Upper lobe of left lung (tissue), 6 donors: ENCODE measurements at places on chromosomes 11 and 22. TPM values are rescaled to one million over a fixed set of nuclear protein-coding genes. Genes with fewer than 3 reads are reported as not detected.

Gene DKK3
- 146 TPM for total RNA-seq

Gene MPST
- total RNA-seq: 114 TPM

Gene MAPK8IP1
- total RNA-seq: 5.4 TPM

Gene DEUP1
- total RNA-seq: not detected

Gene MYRF
- 50.1 TPM for total RNA-seq

Gene LRRC32
- 56.0 TPM for total RNA-seq

Gene C11orf86
- total RNA-seq: not detected

Gene NPTXR
- total RNA-seq: 3.0 TPM

DNA sequence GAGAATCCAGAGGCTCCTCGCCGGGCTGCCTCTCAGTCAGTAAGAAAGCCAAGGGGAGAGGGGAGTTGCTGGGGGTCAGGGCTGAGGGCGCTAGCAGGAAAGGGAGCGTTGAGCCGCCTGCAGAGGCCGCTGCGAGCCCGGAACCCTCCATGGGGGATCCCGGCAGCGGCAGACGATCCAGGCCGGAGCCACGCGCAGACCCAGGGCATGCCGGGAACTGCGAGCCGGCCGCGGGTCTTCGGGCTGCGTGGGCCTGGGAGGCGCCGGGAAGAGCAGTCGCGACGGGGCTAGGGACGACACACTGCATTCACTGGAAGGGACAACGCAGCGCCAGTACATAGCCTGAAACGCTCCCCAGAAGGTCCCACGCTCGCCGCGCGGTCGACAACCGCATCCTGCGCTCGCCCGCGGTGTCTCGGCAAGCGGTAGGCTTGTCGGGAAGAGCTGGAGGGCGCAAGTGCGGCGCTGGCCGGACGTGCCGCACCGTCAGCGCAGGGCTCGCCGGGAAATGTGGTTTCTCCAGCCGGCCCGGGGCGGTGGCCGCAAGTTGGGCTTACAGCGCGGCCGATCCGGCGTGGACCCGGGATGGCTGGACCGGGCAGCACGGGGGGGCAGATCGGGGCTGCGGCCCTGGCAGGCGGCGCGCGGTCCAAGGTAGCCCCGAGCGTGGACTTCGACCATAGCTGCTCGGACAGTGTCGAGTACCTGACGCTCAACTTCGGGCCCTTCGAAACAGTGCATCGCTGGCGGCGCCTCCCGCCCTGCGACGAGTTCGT is at the start of gene LZTR1:
Gene LZTR1 (plus strand): TSS at position 511 of the 776 bp plus-strand sequence. CDS start 75 bp downstream, at position 586.
- no peaks in the 10 kb centered on the region for H3K27me3 ChIP-seq
- DNase-seq: peak; percentile 87
- H3K4me1 ChIP-seq: peaks cover 30% of the 10 kb centered on the region
- no peaks in the 10 kb centered on the region for H3K36me3 ChIP-seq

GRCh38 chr11:96388891-96389719 is 607 bp downstream of the CCDC82 start:
- no peaks in the 10 kb centered on the region for H3K27me3 ChIP-seq
- DNase-seq: no peak
- no peaks in the 10 kb centered on the region for H3K36me3 ChIP-seq
- peaks cover 24% of the 10 kb centered on the region for H3K4me1 ChIP-seq
- peak overlapping the region; percentile 86 for H3K4me3 ChIP-seq

DNA sequence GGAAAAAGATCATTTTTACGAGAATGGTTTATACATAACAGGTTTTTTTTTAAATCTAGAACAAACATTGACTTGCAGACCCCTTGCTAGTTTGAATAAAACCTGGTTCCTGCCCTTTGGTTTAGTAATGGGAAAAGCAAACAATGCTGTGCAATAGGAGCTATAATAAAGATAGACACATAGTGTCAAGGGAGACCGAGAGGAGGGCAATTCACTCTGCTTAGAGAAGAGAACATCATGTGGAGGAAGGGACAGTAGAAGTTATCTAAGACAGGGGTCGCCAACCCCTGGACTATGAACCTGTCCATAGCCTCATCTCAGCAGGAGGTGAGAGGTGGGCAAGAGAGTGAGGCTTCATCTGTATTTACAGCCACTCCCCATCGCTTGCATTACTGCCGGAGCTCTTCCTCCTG is 7.0 kb upstream of the RDX start:
- no peak overlapping the region for H3K4me3 ChIP-seq
- DNase-seq: no peak
- no peaks in the 10 kb centered on the region for H3K36me3 ChIP-seq
- H3K27me3 ChIP-seq: no peaks in the 10 kb centered on the region

- DNase-seq: no peak
- no peaks in the 10 kb centered on the region for H3K36me3 ChIP-seq
- H3K4me3 ChIP-seq: no peak overlapping the region
- H3K27ac ChIP-seq: no peak overlapping the region
Observed at GRCh38 chr22:36727927-36728488, 24.5 kb upstream of the CACNG2 start.

GRCh38 chr11:56783448-56784041 is 35.0 kb upstream of the OR9G4 start:
- H3K36me3 ChIP-seq: no peaks in the 10 kb centered on the region
- no peaks in the 10 kb centered on the region for H3K27me3 ChIP-seq

- peak overlapping the region; percentile 97 for H3K27ac ChIP-seq
- H3K4me1 ChIP-seq: peaks cover 28% of the 10 kb centered on the region
- no peak for DNase-seq
- peak overlapping the region; percentile 100 for H3K4me3 ChIP-seq
Observed at GRCh38 chr22:41469218-41469851, 418 bp downstream of the ACO2 start.

DNA sequence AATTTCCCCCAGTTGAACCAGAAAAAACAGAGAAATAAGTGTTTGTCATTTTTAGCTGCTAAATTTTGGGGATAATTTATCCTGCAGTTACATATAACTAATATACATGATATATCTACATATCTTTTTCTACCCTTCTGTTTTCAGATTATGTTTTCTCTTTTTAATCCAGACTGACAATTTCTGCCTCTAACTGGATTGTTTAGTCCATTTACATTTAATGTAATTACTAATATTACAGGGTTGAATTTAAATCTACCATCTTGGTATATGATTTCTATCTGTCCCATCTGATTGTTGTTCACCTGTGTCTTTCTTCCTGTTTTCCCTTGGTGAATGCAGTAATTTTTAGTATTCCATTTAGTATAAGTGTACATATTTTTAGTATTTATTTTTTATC is 5.7 kb downstream of the NNMT start:
- no peaks in the 10 kb centered on the region for H3K27me3 ChIP-seq
- H3K4me1 ChIP-seq: peaks cover 20% of the 10 kb centered on the region
- H3K4me3 ChIP-seq: no peak overlapping the region
- H3K36me3 ChIP-seq: peaks cover 15% of the 10 kb centered on the region
- H3K27ac ChIP-seq: no peak overlapping the region

- no peaks in the 10 kb centered on the region for H3K36me3 ChIP-seq
- peak; percentile 12 for DNase-seq
- no peak overlapping the region for H3K4me3 ChIP-seq
- H3K4me1 ChIP-seq: peaks cover 10% of the 10 kb centered on the region
- peak overlapping the region; percentile 31 for H3K27ac ChIP-seq
- no peaks in the 10 kb centered on the region for H3K27me3 ChIP-seq
Observed at GRCh38 chr22:28018461-28018927, 99.4 kb upstream of the PITPNB start.

GRCh38 chr11:27786331-27786730 is 86.1 kb upstream of the BDNF start:
- no peak overlapping the region for H3K27ac ChIP-seq
- H3K27me3 ChIP-seq: no peaks in the 10 kb centered on the region
- no peaks in the 10 kb centered on the region for H3K36me3 ChIP-seq

DNA sequence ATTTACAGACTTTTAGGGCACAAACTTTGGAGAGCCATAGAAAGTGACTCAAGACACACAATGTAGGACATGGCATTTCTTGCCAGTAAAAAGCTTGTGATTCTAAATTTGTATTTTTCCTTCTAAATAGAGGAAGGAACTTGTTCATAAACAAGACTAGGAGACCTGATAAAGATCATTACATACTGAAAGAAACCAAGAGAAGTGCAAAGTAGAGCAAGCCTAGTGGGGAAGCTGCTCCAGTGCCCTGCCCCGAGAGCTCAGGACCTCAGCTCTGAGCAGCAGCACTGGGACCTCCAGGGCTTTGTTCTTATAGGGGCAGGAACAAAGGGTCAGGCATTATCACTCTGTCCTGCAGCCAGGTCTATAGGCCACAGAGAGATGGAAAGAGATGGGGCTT is 7.2 kb downstream of the IRAG1 start:
- no peaks in the 10 kb centered on the region for H3K27me3 ChIP-seq
- H3K4me3 ChIP-seq: no peak overlapping the region
- peak overlapping the region; percentile 36 for H3K27ac ChIP-seq
- DNase-seq: no peak
- H3K36me3 ChIP-seq: no peaks in the 10 kb centered on the region

DNA sequence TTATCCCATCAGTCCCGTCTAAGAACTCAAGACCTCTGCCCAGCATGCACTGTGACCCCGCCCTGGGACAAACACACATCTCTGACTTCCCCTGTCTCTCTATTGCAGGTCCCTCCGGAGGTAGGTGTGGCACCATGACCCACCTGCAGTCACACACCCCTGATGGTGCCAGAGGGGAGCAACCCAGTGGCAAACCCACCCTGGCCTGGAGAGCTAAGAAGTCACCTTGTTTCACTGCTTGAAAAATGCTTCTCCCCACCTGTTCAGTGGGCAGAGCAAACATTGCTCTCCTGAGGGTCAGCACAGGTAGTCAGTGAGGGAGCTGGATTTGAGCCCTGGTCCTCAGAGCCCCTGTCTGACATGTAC is 23.9 kb downstream of the CAPN1 start:
- H3K4me3 ChIP-seq: no peak overlapping the region
- no peaks in the 10 kb centered on the region for H3K27me3 ChIP-seq
- peaks cover 68% of the 10 kb centered on the region for H3K36me3 ChIP-seq

- peak; percentile 50 for DNase-seq
- H3K4me1 ChIP-seq: no peaks in the 10 kb centered on the region
- H3K4me3 ChIP-seq: no peak overlapping the region
- H3K27me3 ChIP-seq: no peaks in the 10 kb centered on the region
Observed at GRCh38 chr22:38126928-38127668, 16.6 kb upstream of the BAIAP2L2 start.

DNA sequence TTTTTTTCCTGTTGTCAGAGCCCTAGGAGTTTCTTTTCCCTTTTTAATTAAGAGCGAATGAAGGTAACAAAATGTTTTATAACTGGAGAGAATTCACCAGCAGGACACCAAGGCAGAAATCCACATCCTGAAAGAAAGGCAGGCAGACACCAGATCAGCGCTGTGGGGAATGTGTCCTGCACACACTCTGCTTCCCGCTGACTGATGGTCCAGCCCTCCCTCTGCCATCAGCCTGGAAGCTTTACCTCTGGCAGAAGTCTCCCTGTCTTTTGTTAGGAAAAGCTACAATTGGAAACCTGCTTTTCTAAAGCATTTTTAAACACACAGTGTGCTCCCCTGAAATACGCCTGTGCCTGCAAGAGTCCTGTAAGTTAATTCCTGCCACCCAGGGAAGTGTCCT is 638.5 kb downstream of the NTM start:
- no peak overlapping the region for H3K27ac ChIP-seq
- DNase-seq: no peak
- no peaks in the 10 kb centered on the region for H3K4me1 ChIP-seq
- no peaks in the 10 kb centered on the region for H3K36me3 ChIP-seq
- no peaks in the 10 kb centered on the region for H3K27me3 ChIP-seq

DNA sequence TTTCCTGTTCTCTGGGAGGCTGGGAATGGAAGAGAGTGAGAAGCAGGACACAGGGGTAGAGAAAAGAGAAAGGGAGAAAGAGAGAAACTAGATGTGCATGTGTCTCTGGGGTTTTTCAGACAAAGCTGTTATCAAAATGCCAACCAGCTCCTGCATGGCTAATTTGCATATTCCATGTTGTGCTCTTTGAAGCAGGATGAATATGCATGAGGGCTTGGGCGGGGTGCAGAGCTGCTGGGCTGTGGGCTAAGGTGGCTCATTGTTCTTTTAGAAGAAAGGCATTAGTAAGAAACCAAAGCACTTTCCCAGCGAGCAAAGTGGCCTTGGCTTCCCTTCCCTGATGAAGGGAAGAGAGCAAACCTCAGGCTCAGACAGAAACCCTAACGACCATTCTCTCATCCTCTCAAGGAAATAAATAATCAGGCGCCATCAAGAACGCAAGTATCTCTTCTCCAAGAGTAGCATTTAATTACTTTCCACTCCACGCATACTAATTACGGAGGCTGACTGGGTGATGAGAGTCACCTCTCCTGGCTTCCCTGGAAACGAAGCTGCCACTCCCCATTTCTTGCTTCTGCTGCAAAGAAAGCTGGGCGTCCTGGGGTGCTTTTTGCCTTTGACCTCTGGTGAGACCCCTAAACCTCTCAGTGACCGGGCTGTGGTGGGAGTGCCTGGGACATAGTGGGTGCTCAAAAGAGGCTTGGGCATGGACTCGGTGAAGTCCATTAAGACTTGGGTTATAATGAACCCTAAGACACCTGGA is 54.2 kb downstream of the FEZ1 start:
- H3K27ac ChIP-seq: no peak overlapping the region
- H3K4me1 ChIP-seq: no peaks in the 10 kb centered on the region
- H3K27me3 ChIP-seq: no peaks in the 10 kb centered on the region
- peaks cover 10% of the 10 kb centered on the region for H3K36me3 ChIP-seq
- DNase-seq: no peak

DNA sequence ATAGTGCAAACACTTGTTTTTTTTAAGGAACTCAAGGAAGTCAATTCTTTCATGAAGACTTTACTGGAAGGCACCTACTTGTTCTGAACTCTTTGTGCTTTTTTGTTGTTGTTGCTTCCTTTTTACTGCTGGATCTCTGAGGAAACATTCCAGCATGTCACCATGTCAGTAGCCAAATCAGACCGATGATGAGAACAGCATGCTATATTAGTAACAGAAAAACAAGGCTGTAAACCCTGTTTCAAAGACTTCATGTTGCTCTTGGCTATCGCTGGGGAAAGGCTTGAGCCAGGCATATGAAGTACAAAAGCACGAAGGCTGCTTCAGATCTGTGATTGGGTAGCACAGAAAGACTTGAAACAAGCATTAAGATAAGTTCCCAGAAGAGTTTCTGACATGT is 125.6 kb upstream of the SLC5A12 start:
- no peak overlapping the region for H3K4me3 ChIP-seq
- DNase-seq: no peak
- no peaks in the 10 kb centered on the region for H3K36me3 ChIP-seq
- H3K27ac ChIP-seq: no peak overlapping the region
- no peaks in the 10 kb centered on the region for H3K4me1 ChIP-seq

- no peak overlapping the region for H3K27ac ChIP-seq
- no peaks in the 10 kb centered on the region for H3K27me3 ChIP-seq
- H3K4me1 ChIP-seq: no peaks in the 10 kb centered on the region
- H3K36me3 ChIP-seq: peaks cover 34% of the 10 kb centered on the region
- H3K4me3 ChIP-seq: no peak overlapping the region
Observed at GRCh38 chr11:102382384-102382783, 35.4 kb downstream of the BIRC2 start.
